GM12878 (cell line): ENCODE measurements at places on chromosomes 3 and 15.
A peak's percentile ranks its signal among the peaks of the same experiment; 100 is the strongest.

DNA sequence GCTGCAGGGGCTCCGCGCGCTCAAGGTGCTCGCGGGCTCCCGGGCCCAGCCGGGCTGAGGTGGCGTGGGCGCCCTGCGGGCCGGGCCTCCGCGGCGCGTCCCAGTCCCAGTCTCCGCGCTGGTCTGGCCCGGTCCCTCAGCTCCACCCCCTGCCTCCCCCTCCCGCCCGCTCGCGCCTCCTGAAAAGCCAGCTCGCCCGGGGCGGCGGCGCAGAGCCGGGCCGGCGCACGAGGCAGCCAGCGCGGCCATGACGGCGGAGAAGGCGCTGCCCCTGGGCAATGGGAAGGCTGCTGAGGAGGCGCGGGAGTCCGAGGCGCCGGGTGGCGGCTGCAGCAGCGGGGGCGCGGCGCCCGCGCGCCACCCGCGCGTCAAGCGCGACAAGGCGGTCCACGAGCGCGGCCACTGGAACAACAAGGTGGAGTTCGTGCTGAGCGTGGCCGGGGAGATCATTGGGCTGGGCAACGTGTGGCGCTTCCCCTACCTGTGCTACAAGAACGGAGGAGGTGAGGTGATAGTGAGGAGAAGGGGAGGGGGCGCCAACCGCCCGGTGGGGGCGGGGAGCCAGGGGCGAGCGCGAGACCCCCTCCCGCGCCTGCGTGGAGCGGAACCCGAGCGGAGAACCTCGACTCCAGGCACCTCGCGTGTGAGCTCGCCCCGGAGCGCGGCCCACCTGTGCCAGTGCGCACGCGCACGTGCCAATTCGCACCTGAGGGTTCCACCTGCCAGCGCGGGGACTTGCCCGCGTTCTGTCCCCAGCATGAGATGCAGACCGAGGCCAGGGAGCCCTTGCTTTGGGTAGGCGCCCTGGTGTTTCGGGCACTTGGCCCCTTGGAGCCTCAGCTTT, at the start of gene SLC6A11:
SLC6A11 (plus strand) TSS at position 210 of the 844 bp plus-strand sequence; CDS start at position 248, 38 bp downstream.
- no peak for DNase-seq

DNA sequence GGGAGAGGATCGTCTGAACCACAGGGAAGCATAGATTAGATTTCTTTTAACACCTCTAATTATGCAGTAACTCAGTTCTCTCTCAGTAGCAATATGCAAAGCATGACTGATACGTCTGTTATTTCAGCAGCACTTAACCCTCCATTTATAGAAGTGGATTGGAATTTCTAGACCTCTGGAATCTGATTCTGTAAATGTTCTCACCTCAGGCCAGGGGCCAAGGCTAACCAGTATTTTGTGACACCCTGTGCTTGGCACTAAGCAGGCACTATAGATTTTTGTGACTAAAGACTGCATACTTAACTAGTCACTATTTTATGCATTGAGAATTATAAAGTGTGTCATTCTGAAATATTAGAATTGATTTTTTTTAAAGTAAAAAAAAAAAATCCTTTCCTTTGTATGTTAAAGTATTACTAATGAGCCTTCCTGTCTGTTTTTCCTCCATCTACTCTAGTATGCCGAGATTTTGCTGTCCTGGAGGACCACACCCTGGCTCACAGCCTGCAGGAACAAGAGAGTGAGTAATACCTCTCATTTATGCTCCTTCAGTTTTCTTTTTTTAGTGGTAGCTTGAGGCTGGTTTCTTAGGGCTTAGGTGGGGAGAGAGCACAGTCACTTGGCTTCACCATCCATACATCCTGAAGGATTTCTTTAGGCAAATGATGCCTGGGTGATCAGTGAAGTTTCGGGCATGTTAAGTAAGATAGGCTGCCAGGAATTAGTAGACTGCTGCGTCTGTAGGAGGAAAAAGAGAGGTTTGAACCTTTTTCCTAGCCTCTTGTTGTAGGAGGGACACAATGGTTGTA, 26.5 kb upstream of the UTS2B start:
- DNase-seq = no peak

DNA sequence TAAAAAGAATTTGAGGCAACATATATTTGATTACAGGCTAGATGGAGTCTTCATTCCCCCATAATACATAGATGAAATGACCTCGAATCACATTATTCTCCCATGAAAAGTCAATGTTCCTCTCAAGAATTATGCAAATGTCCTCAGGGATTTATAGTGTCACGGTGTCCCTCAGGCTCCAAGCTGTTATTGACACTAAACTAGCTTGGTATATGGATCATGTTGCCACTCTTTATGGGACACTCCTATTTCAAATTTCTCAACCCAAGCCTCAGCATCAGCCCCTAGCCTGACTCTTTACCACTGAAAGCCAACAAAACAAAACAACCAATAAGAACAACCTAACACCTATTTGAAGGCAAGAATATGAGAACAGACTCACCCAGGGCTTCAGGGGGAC, 139.8 kb downstream of the TPRG1 start:
- no peak for DNase-seq

GRCh38 chr3:197368330-197368729, 69.9 kb upstream of the DLG1 start:
- no peak for DNase-seq

- DNase-seq = no peak
These were observed 6.5 kb upstream of the TM4SF18 start for GRCh38 chr3:149339931-149340309.

DNA sequence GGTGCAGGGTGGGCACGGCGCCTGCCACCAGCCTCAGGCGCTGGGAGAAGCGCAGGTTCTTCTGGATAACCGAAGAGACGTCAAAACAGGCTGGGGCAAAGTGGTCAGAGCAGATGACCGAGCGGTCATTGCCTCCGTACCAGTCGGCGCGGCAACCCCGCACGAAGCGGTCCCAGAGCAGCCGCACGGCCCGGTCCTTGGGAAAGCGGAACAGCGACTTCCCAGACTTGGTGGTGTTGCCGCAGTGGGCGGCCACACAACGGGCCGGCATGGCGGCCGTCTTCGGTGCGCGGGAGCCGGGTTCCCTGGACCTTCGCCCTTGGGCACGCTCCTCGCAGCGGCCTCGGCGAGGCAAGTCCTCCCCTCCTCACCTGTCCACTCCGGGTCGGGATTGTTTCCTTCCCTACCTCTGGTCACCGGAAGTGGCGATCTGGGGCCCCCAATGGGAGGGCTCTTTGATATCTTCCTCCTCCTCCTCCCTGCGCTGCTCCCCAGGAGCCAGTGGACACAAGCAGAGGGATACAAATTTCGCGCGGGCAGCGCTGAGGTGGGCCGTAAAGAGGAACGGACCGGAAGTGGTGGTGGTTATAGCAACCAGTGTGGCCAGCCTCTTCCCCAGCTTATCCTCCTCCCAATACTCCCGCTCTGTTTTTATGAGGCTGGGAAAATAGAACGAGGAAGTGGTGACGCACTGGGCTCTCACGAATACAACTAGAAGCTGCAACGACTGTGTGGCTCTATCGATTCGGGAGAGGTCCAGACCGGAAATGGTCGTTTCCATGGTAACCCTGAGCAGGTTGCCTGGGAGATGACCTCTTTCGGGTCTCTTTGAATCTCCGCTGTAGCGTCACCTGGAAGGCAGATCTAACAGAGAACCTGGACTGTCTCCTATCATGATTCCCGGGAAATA, at the start of the genes LRRC49 and THAP10:
LRRC49 (plus strand) TSS at position 825 of the 910 bp plus-strand sequence; CDS start at position 894, 69 bp downstream.
THAP10 (minus strand) TSS at position 432 of the 910 bp plus-strand sequence; CDS start at position 271, 161 bp downstream.
- peak; percentile 64 for DNase-seq

- no peak for DNase-seq
These were observed 1.6 kb upstream of the PPM1L start for GRCh38 chr3:160754371-160754854.

DNA sequence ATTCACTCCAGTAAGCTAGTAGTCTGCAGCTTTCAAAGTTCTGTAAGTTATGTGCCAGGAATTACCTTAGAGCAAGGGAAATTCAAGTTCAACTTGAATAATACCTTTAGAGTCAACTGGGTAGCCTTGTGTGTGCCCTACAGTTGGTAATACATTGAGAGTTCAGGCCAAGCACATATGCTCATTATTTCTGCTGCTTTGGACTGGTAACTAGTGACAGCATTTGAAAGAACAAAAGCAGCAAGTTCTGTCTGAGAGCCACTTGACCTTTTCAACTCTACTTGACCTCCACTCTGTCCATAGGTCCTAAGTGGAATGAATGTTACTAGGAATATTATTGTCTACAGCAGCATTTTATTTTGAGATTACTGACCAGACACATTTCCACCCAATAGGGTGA, 723.5 kb downstream of the NLGN1 start:
- no peak for DNase-seq

DNA sequence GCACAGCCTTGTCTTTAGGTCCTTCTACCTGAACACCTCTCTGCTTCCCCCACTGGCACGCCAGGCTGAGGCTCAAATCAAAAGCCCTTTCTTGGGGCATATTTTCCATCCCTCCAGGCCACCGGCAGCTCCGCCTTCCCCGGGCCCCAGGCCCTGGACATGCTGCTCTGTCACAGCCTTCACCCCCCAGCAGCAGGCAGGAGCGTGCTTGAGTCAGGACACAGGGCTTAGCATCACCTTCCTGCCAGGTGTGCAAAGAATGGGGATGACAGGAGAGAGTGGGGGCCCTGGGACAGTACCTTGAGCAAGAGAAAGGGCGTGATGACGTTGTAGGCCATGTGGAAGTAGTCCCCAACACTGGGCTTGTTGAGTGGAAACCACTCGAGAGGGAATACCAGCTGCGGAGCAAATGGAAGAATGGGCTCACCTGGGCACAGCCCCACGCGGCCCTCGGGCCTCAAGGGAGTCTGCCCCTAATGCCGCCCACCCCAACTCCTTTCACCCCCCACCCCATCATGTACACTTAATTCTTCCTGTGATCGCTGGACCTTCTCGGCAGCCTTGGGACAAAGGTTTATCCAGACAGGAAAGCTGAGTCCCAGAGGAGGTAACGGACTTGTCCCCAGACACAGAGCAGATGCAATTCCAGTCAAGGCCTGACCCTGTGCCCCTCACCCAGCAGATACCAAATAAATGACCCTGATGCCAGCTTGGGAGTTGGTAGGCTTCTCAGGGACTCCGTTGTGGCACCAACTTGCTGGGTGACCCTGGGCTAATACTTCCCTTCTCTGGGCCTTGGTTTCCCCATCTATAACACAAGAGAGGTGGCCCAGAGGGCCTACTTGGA, 9.1 kb upstream of the CALML4 start:
- DNase-seq = no peak

GRCh38 chr15:73081321-73081958, 29.2 kb downstream of the NEO1 start:
- DNase-seq = no peak

DNA sequence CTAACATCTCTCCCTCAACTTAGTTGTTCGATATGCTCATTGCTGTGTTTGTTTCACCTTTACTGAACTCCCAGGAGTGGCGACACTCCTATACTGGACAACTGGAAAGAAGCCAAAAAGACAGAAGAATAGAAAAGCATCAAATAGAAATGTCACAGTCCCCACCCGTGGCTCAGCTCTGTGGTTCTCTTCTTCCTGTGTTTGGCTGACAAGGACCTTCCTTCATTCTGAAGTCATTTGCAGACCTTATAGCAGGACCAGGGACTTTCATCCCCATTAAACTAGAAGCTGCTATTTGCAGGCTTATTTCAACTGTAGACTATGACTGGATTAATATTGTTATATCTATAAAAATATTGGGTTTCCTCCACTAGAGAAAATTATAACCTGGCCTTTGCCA, 125.9 kb downstream of the NECTIN3 start:
- DNase-seq = no peak

DNA sequence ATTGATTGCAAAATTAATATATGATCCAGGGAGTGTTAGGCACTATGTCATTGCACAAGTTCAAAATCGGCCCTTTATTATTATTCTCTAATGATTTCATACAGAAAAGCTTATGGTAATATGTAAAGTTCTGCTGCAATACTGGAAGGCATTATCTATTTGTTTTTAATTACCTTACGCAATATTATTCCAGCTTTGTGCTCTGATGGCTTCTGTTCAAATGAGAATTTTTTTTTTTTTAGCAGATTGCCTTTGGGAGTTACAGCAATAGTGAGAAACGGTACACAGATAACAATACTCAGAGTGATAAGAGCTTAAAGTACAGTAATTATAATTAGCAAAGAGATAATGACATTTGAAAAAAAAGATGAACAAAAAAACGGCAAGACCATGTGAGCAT, 602.2 kb upstream of the ALCAM start:
- DNase-seq = no peak

- no peak for DNase-seq
These were observed 62.2 kb downstream of the CASR start for GRCh38 chr3:122245513-122246174.

DNA sequence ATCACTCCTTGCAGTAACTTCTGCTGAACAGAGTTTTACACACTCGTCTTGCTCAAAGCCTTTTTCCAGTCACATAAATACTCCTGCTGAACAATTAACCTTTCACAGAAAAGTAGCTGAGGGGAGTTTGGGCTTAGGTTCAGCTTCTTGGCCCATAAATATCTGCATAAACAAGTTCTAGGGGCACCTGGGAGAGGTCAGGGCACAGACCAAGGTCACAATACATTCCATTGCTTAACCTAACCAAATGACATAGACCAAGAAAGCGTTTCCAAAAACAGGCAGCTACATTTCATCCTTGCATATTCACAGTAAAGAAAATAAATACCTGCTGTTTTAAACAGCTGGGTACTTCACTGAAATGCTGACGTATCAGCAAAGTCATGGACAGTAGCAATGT, 101.3 kb downstream of the THRB start:
- DNase-seq = no peak

- no peak for DNase-seq
These were observed 61.4 kb downstream of the ZNF609 start for GRCh38 chr15:64521726-64522164.

DNA sequence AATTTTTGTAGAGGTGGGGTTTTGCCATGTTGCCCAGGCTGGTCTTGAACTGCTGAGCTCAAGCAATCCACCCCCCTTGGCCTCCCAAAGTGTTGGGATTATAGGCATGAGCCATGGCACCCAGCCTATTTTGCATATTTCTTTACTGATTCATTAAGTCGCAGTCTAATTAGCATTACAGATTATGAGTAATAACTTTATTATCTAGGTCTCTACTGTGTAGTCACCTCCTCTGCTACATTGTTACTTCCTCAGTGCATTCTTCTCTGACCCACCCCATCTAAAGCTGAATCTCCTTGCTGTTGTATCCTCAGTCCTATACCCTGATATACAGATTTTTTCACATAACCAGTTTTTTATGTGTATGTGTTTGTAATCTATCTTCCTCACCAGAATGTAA, 61.7 kb downstream of the TFDP2 start:
- no peak for DNase-seq

- DNase-seq = no peak
These were observed 155.0 kb downstream of the ATP8B4 start for GRCh38 chr15:49964061-49964460.

GRCh38 chr3:102229062-102229655, 205.7 kb upstream of the ZPLD1 start:
- DNase-seq = peak; percentile 61

DNA sequence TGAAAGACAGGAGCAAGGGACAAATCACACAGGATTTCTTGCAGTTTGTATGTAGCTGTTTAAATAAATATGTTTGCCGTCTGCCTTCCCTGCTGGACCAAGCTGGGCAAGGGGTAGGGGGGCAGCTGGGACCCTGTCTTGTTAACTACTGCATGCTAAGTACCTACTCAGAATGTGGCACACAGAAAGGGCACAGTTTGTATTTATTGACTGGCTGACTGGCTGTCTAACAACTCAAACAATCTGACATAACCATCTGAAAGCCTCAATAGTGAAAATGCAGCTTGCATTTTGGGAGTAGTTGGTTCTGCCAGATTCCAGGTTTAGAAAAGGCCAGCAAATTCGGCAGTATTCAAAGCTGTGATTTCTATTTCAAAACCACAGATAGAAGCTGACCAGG, 16.6 kb upstream of the MAGI1 start:
- DNase-seq = no peak
